ENCODE measurements at places on chromosomes 3 and 15. TPM values are rescaled to one million over a fixed set of nuclear protein-coding genes. Genes with fewer than 3 reads are reported as not detected.

Gene SPATA12
- total RNA-seq = not detected

Gene LMAN1L
- 0.92 TPM for total RNA-seq

Gene RPUSD3
- total RNA-seq = 49.8 TPM

Gene GOLGA8R
- 3.4 TPM for total RNA-seq

Gene GOLGA6L4
- 1.4 TPM for total RNA-seq

Gene PRR20G
- total RNA-seq = not detected

Gene TRMT10C
- total RNA-seq = 26.4 TPM

Measured in activated CD4-positive, alpha-beta T cell treated with anti-CD3 and anti-CD28 coated beads, Interleukin-2, amount 10 ng/mL, durations not matched to agents 7 days and 5 days (primary cell).